Melanocyte of skin (primary cell): ENCODE measurements at places on chromosomes 16 and 17. TPM values are rescaled to one million over a fixed set of nuclear protein-coding genes. Genes with fewer than 3 reads are reported as not detected.

KRTAP4-16 gene
- total RNA-seq: not detected in 2 replicates

TNS4 gene
- total RNA-seq: 0.15 TPM in 1 of 2 replicates, not detected in the other

CACNG3 gene
- not detected in 2 replicates for total RNA-seq

MYH11 gene
- not detected in 2 replicates for total RNA-seq

PPM1E gene
- 0.69 and 1.1 TPM in 2 replicates for total RNA-seq

MAPK7 gene
- total RNA-seq: 10.9 and 11.0 TPM in 2 replicates

HOXB7 gene
- total RNA-seq: 8.9 and 10.7 TPM in 2 replicates

MED31 gene
- 9.8 and 10.3 TPM in 2 replicates for total RNA-seq

ZNF276 gene
- 12.7 and 18.9 TPM in 2 replicates for total RNA-seq

KRTAP4-3 gene
- not detected in 2 replicates for total RNA-seq

CLEC19A gene
- total RNA-seq: not detected in 2 replicates

ZSCAN10 gene
- not detected in 2 replicates for total RNA-seq

NAGS gene
- 0.62 and 1.3 TPM in 2 replicates for total RNA-seq

KRT28 gene
- not detected in 2 replicates for total RNA-seq

TEX14 gene
- total RNA-seq: 0.36 and 0.69 TPM in 2 replicates

LGALS9B gene
- not detected in 2 replicates for total RNA-seq

HOXB8 gene
- total RNA-seq: not detected in 2 replicates

TPPP3 gene
- under 0.01 TPM in 1 of 2 replicates, not detected in the other for total RNA-seq

MYO1C gene
- total RNA-seq: 103 and 170 TPM in 2 replicates

ZP2 gene
- total RNA-seq: not detected in 2 replicates

C16orf96 gene
- total RNA-seq: under 0.01 TPM in 1 of 2 replicates, not detected in the other

KRTAP9-6 gene
- not detected in 2 replicates for total RNA-seq

TBC1D26 gene
- total RNA-seq: under 0.01 and 0.34 TPM in 2 replicates

MPG gene
- total RNA-seq: 84.3 and 147 TPM in 2 replicates
